ENCODE measurements at places on chromosomes 7 and 10.
A peak's percentile ranks its signal among the peaks of the same experiment; 100 is the strongest.

DNA sequence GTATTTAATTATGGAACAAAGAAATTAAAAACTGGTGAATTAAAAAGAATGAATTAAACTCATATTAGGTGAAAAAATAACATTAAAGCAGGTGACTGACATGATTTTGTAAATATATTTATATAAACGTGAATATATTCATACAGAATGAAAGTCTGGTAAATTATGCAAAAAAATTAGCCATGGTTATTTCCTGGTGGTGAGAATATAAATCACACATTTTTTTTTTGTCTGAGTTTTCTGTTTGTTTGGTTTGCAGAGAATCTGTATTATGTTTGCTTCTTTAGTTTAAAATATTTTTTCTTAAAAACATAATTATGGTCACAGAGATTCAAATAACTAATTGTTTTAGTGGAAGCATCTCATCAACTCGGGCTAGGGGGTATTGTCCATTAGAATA, 73.0 kb upstream of the CSTF2T start:
- DNase-seq: no peak

DNA sequence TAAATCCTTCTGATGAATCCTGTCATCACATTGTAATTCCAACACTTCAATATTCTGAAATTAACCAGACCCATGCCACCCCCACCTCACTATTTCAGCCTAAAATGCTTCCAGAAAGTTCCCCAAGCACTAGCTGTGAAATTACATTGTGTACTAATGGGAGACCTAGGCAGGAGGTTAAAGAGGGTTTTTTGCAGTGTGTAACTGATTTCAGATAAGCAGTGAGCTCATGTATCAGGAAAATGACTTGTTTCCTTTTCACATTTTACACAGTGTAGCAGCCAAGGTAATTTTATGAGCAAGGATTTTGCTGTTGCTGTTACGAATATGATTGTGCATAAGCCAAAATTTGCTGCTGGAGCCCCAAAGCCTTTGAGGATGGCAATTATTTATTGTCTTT, 129.0 kb downstream of the INHBA start:
- DNase-seq: no peak

DNA sequence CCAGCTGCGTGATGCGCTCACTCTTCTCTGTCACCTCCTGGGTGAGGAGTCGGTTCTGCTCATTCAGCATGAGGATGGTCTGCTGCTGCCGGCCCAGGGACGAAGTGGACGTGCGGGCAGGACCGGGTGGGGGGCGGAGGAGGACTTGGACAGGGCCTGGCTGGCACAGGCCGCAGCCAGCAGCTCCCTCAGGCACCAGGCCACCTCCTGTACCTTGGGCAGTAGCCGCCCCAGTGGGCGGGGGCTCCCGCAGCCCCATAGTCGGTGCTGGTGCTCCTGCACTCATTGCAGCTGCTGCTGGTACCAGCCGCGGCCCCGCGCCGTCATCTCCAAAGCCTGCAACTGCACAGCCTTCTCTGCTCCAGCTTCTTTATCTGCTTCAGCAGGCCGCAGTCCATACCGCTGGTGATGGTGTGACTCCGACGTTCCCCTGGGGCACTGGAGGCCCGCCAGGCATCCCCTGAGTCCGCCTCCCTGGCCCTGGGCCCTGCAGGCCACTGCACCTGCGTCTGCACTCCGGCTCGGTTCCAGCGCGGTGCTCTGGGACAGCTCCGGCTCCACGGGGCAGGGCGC, 884.9 kb upstream of the ZNF722 start:
- no peak for DNase-seq

GRCh38 chr10:49072166-49072885, 43.0 kb downstream of the VSTM4 start:
- no peak for DNase-seq

DNA sequence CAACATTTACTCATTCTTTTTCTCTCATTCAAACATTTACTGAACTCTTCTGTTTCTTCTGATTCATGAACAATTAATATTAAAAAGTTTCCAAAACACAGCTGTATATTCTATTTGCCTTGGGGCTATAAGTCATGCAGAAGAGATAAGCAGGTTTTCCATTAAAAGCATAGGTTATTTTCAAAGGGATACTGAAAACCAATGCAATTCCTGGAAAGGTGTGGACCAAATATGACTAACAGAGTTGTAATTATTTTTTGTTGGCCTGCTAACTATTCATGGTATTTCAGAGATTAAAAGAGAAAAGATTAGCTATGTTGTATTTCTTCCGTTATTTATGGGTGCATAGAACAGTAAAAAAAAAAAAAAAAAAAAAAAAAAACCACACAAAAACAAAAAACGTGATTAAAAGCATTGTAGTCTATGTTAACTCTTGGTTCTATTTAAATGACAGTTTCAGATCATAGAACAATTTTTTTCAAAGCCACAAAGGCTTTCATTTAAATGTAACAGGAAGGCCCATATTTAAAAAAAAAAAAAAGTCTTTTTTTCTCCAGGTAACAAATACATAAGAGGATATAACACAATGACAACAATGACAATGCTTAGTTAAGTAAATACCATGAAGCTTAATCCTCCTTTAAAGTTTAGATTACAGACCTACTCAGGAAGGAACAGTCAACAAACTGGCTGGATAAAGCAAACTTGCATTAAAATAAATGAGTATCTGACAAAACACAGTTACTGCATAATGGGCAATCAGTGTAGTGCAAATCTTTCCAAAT, 1042.9 kb downstream of the GATA3 start:
- peak; percentile 14 for DNase-seq

- peak; percentile 20 for DNase-seq
These were observed 94.6 kb upstream of the MACROH2A2 start for GRCh38 chr10:69957886-69958555.

- DNase-seq: no peak
These were observed 68.1 kb downstream of the PODXL start for GRCh38 chr7:131488361-131488760.

- no peak for DNase-seq
These were observed 15.5 kb downstream of the AGAP3 start for GRCh38 chr7:151101621-151102396.

DNA sequence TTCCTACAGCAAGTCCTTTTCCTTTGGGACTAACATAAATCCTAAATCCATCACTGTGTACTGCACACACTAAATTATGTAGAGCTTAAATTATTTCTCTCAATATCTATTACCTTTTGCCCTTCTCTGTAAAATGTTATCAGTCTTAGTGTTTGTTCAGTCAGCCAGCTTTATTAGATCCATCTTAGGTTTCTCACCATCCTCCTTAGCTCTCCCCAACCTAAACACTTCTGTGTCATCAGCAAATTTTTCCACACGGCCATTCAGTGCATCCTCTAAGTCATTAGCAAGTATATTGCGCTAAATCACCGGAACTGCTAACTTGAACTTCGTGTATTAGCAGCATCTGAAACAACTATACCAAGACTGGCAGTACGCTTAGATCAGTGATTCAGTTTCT, 142.1 kb upstream of the ZNF438 start:
- DNase-seq: no peak

GRCh38 chr7:149708026-149708425, 65.4 kb downstream of the ZNF467 start:
- no peak for DNase-seq

- DNase-seq: no peak
These were observed 207.0 kb downstream of the ANK3 start for GRCh38 chr10:60182691-60183090.

- no peak for DNase-seq
These were observed 1.3 kb downstream of the BHLHA15 start for GRCh38 chr7:98212532-98213041.

DNA sequence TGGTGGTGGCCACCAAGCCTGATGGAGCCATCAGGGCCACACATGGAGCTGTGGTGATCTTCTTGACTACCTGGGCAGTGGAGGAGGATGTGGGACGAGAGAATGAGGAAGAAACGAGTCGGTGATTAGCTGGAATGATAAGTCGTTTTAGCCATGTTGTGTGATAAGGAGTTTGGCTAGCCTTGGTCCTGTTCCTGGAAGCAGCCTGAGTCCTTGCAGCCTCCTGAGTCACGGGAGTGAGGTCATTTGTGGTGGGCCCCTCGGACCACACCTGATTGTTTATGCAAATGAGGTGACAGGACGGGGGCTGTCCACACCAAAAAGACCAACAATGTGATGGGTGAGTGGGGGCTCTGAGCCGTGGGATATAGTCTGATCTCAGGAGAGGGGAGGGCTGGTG, 554.4 kb downstream of the PTPRN2 start:
- no peak for DNase-seq

GRCh38 chr7:45294559-45294958, 137.0 kb downstream of the RAMP3 start:
- DNase-seq: no peak

- no peak for DNase-seq
These were observed 28.1 kb downstream of the LRRC4 start for GRCh38 chr7:128003167-128003566.

DNA sequence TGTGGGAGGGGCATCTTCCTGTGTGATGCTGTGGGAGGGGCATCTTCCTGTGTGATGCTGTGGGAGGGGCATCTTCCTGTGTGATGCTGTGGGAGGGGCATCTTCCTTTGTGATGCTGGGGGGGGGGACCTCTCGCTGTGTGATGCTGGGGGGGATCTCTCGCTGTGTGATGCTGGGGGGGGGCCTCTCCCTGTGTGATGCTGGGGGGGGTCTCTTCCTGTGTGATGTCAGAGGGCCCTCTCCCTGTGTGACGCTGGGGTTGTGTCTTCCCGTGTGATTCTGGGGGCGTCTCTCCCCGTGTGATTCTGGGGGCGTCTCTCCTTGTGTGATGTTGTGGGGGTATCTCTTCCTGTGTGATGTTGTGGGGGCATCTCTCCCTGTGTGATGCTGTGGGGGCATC, 27.9 kb upstream of the DPYSL4 start:
- DNase-seq: no peak

- no peak for DNase-seq
These were observed 148.8 kb downstream of the NPSR1 start for GRCh38 chr7:34806831-34807230.

- no peak for DNase-seq
These were observed 189.1 kb upstream of the FRMD4A start for GRCh38 chr10:14519785-14520184.

- peak; percentile 80 for DNase-seq
These were observed 12.4 kb upstream of the ARHGAP12 start for GRCh38 chr10:31940839-31941653.

GRCh38 chr10:42304341-42304740, 334.0 kb downstream of the ZNF33B start:
- DNase-seq: no peak

DNA sequence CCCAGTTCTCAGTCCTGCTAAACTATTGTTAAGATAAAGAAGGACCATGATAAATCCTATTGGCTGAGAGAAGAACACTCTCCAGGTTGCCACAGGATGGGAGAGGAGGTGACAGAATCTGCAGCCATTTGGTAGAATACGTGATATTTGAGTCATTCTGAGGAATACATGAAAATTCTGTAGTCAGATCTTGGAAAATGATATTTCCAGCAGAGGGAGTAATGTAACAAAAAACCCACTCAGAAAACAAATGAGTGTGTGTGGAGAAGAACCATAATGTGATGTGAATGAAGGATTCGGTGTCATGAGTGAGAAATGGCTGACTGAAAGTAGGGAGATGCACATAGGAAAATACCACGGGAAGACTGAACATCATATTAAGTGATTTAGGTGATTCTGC, 128.5 kb upstream of the PFKP start:
- peak; percentile 26 for DNase-seq

DNA sequence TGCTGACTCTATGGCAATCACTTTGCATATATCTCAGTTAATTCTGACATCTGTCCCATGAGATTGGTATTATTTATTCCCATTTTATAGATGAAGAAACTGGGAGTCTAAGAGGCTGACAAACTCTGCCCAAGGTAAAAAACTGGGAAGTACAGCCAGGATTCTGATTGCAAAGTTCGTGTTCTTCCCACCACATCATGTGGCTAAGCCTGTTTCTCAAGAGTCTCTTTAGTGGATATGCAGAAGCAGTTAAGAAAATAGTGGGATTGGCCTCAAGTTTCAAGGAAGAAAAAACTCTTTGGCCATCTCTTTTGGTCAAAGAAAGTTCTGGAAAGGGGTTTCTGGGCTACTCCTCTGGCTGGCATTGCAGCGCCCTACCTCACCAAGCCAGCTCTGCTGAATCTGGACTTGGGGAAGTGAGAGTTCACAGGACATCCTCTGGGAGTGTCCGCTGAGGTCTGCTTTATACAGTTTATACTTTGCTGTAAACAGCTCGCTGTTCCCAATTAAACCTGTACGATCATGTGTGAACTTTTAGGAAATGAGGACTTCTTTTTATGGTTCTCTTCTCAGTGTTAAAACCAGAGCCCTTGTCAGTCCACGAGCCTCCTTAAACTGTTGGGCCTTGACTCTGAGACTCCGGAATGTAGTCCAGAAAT, 12.2 kb upstream of the BMPR1A start:
- DNase-seq: no peak

DNA sequence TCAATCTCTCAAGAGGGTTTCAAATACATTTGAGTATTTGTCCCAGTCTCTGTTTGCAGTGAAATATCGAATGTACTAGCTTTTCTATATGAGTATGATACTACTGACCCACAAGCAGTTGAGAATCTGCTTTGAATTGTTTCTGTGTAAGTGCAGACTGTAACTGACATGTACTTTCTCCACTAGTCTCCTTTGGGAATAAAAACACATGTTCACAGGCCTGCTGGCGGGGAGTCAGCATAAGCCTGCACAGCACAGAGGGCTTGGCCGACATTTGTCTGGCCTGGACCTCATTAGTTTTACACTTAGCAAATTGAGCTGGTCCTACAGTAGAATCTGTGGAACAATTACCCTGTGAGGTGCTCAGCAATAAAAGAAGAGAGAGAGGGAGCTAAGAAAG, 72.6 kb downstream of the ITGB8 start:
- DNase-seq: peak; percentile 66

GRCh38 chr7:875476-876076, 778 bp upstream of the GET4 start:
- DNase-seq: no peak

DNA sequence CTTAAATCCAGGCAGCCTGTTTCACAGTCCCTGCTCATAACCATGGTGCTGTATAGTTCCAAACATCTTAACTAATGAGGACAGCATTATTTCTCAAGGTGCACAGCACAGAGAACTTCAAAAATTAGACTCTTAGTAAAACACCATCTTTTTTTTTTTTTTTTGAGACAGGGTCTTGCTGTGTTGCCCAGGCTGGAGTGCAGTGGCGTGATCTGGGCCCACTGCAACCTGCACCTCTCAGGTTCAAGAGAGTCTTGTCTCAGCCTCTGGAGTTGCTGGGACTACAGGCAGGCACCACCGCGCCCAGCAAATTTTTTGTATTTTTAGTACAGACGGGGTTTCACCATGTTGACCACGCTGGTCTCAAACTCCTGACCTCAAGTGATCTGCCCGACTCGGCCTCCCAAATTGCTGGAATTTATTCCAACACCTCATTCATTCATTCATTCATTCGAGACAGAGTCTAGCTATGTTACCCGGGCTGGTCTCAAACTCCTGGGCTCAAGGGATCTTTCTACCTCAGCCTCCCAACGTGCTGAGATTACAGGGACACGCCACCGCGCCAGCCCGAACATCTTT, 507 bp upstream of the TMEM254 start:
- DNase-seq: no peak

All from umbilical cord (tissue), 2 donors.